ENCODE measurements at places on chromosomes 3 and 15.

GRCh38 chr3:35393901-35394799 lies 245.2 kb upstream of the ARPP21 start:
- no peak for DNase-seq

DNA sequence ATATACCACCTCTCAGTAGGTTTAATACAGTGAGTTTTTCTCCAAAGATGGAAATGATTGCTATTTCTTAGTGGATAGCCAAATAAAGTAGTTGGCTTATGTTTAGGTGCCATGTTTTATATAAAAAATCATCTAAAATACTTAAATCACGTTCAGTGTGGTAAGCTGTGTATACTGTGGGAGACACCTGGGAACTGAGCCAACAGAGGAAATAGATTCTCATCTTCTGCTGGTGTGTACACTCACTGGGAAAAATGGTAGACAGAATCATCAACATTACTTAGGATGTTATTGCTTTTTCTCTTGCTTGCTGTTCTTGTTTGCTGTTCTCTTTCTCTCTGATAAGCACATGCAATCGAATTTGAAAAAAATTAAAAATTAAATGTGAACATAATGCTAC lies 112.6 kb upstream of the MB21D2 start:
- peak; percentile 72 for DNase-seq

DNA sequence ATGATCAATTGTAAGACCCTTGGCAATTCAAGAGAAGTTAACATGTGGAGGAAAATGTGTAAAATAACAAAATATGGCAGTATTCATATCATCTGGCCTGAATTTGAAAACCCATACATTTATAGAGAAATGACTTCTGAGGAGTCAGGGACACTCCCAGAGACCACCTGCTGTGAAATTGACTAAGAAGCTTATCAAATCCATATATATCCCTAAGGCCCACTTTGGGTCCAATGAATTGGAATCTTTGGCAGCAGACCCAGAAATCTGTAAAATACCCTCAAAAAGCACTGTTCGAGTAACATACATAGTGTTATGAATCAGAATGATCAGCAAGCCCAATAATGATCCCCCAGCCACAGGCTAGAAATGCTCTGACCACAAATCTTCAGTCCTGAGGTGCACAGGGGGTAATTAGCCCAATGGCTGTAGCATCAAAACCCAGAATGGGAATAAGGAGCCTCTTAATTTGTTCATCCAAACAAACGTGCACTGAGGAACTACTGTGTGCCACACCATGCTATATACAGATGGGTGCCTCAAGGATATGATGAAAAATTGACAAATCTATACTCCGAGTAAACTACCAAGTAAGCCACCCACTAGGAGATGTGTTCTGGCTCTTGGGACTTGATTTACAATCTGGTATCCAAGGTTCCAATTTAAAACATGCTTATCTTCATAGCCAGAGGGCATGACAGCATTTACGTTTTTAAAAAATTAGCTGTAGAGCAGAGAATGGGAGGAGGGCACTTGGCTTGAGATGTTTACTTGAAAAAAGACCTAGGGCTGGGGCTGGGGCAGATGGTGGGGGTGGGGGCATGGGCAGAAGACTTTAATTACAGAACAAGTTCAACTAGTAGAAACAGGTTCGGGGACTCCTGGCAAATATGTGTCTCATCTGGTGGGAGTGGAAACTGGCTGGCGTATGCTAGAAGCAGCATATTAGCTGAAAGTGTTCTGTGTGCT lies 9.1 kb upstream of the ARHGEF3 start:
- no peak for DNase-seq

- peak; percentile 69 for DNase-seq
Observed at GRCh38 chr3:188151438-188151837, 2.5 kb upstream of the LPP start.

- no peak for DNase-seq
Observed at GRCh38 chr3:76152028-76152427, 366.7 kb upstream of the ZNF717 start.

- DNase-seq: no peak
Observed at GRCh38 chr3:72254483-72254882, 469.5 kb upstream of the PROK2 start.

- DNase-seq: no peak
Observed at GRCh38 chr3:141465221-141465620, 21.6 kb upstream of the RASA2 start.

- DNase-seq: no peak
Observed at GRCh38 chr15:95590533-95591044, 739.9 kb upstream of the NR2F2 start.

- DNase-seq: no peak
Observed at GRCh38 chr3:125220183-125220582, 7.6 kb upstream of the SLC12A8 start.

DNA sequence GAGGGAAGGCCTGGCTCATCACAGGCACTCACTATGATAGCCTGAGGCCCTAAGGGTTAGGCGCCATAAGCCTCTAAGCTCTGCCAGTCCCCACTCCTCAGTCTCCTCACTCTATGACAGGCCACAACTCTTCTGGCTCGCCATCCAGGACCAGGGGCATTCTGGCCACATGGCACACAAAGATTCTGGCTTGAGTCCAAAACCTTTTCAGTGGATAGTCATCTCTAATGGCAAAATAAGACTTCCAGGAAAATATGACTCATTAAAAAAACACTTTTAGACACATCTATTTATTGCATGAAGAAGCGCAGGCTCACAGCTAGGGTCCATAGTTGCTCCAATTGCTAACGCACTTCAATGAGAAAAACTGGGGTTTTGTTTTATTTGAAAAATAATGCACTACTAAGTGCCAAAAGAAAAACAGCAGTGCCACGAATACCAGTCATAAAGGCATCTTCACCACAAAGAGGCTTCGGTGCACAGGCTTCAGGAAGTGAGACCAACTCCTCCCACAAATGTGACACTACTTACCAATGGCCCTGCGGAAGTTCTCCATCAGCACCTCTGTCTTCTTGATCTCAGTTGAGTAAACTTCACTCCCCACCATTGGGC lies 11.1 kb downstream of the RUVBL1 start:
- peak; percentile 100 for DNase-seq

DNA sequence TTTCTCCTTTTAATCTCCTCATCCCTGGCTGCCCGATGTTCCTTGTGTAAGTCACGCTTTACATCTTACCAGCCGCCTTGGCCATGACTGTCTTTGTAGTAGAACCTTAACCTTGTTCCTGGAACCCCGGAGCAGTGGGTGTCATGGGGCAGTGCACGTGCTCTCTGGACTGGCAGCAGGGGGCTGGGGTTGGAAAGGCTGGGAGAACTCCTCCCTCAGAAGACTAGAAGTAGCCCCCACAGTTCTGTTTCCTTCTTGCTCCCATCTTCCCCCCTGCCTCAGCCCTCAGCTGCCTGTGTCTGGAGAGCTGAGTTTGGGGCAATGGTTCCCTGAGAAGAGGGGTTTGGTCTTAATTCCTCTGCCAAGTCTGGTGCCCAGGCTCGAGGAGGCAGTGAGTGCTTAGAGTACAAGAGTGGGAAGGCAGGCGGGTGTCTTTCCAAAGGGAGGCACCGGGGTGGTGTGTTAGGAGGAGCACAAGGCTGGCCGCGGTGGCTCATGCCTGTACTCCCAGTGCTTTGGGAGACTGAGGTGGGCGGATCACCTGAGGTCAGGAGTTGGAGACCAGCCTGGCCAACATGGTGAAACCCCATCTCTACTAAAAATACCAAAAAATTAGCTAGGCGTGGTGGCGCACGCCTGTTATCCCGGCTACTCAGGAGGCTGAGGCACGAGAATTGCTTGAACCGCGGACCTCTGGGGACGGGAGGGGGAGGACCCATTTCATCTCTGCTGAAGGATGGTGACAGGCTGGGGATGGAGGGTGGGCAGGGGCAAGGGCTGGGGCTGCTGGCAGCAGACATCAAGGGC lies 100.4 kb downstream of the VGLL4 start:
- DNase-seq: no peak

DNA sequence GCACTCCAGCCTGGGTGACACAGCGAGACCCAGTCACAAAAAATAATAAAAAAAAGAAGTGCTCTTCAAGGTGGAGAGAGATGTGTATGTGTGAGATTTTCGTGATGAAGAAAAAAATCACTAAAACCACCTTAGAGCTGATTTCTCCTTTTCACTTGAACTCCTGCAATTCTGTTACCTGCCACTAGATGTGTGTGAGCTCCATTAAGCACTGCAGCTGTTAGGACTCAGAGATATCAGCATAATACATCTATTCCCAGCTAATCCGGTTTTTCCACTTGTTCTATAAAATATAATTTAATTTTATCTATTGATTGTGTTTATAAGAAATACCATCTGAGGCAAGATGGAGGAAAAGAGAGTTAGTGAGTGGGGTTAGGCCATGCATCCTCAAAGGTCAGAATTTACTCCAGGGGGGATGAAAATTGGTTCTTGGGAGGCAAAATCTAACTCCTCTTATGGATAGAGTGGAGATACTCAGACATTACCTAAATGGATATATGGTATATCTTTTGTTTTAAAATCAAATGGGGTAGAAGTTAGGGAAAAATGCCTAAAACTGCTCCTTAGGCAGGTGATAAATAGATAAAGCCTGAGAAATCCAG lies 152.7 kb downstream of the IL20RB start:
- DNase-seq: peak; percentile 49

DNA sequence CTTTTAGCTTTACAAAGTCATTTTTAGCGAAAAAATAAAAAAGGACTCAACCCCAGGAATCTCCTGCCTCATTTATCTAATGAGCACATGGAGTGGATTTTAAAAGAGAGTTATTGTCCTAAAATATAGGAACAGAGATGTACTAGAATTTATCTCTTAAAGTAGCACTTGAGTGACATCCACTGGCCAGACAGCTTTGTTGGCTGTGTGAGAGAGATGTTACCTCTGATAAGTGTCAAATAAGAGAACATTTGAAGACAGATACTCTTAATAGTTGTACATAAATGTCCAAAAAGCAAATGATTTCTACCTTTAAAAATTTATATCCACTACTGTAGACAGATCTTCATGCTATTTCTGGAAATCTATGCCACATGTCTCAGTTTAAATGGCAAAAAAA lies 12.3 kb upstream of the MFSD1 start:
- DNase-seq: peak; percentile 79

DNA sequence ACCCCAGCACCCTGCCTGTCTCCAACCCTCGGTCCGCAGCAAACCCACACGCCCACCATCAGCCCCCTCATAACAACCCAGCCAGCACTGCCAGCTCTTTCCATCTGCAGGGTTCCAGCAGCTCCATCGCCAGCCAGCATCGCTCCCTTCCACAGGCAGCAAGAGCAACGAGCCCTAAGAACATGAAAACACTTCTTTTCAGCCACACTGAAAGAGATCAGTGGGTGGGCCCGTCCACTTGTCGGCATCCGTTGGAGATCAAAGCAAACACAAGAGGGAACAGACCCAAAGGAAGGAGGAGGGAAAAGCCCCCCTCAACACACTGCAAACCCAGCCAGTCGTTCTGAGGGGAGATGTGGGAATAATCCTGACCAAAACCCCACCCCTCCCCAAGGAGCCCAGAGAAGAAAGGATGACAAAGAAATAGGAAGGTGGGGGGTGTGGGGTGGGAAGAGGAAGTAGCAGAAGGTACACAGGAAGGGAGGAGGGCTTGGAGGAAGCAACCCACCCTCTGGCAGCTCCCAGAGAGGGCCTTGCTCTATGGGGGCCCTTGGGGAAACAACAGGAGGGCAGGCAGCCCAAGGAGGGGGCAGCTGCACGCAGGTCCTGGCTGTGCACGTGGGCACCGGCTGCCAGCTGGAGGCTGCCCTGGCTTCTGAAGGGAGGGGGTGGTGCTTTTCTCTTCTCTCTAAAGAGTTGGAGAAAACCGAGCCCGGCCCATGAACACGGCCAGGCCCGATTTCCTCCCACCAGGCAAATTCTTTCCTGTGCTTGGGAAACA lies 473.6 kb upstream of the PROK2 start:
- no peak for DNase-seq

GRCh38 chr15:99755692-99756409 lies 22.6 kb upstream of the LYSMD4 start:
- DNase-seq: peak; percentile 58

DNA sequence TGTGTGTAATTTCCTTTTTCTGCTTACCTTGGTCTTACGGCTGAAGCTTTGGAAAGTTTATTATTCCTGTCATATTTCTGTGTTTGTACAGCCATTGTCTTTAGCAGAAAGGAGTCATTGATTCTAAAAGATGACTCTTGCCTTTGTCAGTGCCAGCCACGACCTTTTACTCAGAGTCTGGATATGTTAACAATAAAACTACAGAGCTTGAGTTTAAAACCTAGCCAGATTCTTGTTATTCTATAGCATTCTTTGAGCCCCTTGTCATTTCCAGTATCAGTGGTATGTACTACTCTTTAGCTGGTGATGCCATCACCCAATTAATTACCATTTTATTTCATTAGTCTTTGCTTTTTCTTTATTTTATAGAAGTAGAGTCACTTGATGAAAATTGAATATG lies 142.4 kb downstream of the TCF12 start:
- peak; percentile 74 for DNase-seq

DNA sequence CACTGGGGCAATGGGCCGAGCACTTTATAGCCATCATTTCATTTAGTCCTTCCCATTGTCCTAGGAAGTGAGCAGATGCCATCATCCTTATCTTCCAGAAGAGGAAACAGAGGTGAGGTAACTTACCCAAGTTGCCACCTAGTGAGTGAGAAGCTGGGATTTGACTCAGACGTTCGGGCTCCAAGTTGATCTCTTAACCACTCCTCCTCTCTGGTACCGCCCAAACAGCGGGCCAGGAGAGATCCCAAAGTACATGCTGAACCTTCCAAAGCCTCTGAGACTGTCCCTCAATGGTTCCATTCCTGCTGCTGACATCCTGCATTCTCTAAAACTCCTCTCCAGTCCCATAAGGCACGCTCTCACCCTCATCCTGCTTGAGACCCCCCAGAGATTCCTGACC lies 56.2 kb downstream of the EXOG start:
- no peak for DNase-seq

DNA sequence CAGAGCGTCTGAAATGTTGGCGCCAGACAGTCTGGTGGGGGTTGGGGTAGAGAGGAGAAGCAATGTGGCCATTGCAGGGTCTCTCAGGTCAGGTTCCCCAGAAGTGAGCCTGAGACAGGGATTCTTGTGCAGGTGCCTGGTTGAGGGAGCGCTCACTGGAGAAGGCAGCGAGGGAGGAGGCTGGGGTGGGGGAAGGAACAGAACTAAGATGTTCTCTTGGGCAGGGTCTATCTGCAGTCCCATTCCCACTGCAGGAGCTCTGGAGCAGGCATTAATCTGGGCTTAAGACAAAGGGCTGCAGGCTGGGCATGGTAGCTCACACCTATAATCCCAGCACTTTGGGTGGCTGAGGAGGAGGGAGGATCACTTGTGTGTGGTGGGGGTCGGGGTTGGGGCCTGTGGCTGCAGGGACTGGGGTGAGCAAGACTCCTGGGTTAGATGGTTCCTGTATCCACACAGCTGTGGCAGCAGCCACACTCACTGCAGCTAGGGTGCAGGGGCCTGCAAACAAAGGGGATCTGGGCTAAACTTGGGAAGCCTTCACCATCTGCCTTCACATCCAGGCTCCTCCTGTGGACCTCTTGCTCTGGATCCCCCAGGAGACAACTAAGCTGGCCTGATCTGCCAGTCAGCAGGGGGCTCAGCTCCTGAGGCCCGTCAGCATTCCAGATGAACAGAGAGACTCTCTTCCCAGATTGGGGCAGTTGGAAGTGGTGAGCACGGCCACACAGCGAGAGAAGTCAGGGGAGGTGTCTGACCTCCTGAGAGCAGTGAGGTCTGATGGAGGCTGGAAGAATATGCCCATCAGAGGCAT lies 172.5 kb downstream of the ABHD5 start:
- DNase-seq: no peak

Measured in M059J (cell line).